ENCODE measurements at places on chromosomes 7 and 10. TPM values are rescaled to one million over a fixed set of nuclear protein-coding genes. Genes with fewer than 3 reads are reported as not detected.

GBX1 gene
- total RNA-seq = not detected

SLC13A1 gene
- not detected for total RNA-seq

DNA sequence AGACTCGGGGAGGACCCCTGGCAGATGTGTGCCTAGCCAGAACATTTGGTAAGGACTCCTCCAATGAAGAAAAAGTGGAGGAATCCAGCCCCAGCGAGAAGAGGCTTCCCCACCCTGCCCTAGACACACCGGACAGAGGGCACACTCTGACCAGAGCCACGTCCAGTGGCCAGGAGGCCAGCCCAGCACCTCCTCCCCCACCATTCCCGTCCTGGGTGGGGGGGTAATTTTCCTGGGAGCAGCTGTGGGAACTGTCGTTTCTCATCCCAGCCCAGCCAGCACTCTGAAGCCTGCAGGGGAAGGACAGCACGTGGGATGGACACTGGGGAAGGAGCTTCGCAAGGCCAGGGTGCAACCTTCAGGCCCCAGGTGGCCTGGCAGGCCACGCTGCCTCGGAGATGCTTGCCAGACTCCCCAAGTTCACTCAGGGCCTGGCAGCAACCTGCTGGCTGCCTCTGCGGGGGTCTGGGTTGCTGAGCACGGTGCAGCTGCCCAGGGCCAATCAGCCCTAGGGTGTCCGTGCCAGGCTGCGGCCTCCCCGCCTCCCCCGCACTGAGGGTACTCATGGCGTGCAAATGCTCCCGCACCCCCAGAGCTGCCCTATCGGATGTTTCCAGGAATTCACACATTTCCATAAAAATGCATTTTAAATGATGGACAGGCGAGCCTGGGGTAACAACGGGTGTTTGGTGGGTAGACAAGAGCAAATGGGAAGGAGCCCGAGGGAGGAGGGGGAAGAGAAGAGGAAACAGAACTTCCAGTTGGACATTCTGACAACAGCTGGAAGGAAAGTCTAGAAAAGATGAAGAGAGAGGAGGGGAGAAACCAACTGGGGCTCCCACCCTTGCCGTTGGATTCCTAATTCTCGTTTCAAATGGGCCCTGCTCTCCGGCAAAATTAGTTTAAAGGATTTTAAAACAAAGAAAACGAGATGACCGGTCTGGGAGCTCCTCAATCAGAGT lies 1.9 kb upstream of the EN2 start:
- DNase-seq = no peak

GRCh38 chr7:121610243-121610642 lies 214.1 kb upstream of the FAM3C start:
- no peak for DNase-seq

GRCh38 chr10:25778646-25779045 lies 155.4 kb upstream of the MYO3A start:
- DNase-seq = no peak

DNA sequence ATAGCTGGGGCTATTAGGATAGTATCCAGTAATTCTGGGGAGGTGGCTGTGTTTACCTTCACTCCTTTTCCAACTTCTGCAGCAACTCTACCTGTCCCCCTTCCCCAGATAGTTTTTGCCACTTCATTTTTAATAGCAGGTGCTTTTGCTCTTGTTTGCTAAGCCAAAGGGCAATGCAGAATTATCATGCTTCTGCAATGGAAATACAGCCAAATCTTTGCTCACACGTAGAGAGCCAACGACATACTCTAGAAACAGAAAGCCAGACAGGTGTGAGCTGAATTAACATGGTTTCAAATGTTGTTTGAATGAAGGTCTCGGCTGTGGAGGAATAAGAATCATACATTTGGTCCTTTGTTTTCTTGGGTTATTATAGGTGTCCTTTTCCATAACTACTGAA lies 14.4 kb downstream of the PLEKHS1 start:
- DNase-seq = no peak
